GM12878 (cell line): ENCODE measurements at places on chromosomes 2 and 18. TPM values are rescaled to one million over a fixed set of nuclear protein-coding genes. Genes with fewer than 3 reads are reported as not detected.

The CSRNP3 gene
- polyA plus RNA-seq: 0.12 TPM in 1 of 2 replicates, not detected in the other

The MBP gene
- polyA plus RNA-seq: 42.2 and 43.9 TPM in 2 replicates

The IL36G gene
- polyA plus RNA-seq: not detected in 2 replicates

The SLC5A7 gene
- not detected in 2 replicates for polyA plus RNA-seq

The CNTNAP5 gene
- not detected in 2 replicates for polyA plus RNA-seq

The SCN2A gene
- not detected in 2 replicates for polyA plus RNA-seq

The REEP1 gene
- polyA plus RNA-seq: 0.16 and 0.30 TPM in 2 replicates

The TPO gene
- polyA plus RNA-seq: 0.07 TPM in 1 of 2 replicates, not detected in the other

The DNAJC5G gene
- not detected in 2 replicates for polyA plus RNA-seq

The FBXO15 gene
- polyA plus RNA-seq: not detected in 2 replicates

The OXER1 gene
- 4.5 and 8.6 TPM in 2 replicates for polyA plus RNA-seq

The KLHL41 gene
- 0.15 TPM in 1 of 2 replicates, not detected in the other for polyA plus RNA-seq

The ITPRIPL1 gene
- 9.9 and 11.2 TPM in 2 replicates for polyA plus RNA-seq

The MSTN gene
- not detected in 2 replicates for polyA plus RNA-seq

The TDRD15 gene
- polyA plus RNA-seq: not detected in 2 replicates

The LAMA1 gene
- polyA plus RNA-seq: not detected in 2 replicates

The MYCN gene
- polyA plus RNA-seq: not detected in 2 replicates

The GPAT2 gene
- 0.04 and 0.08 TPM in 2 replicates for polyA plus RNA-seq

The KYNU gene
- 31.3 and 35.3 TPM in 2 replicates for polyA plus RNA-seq

The TTN gene
- polyA plus RNA-seq: 3.8 and 4.0 TPM in 2 replicates

The DNAH7 gene
- 0.08 TPM in 1 of 2 replicates, not detected in the other for polyA plus RNA-seq

The ZNF804A gene
- polyA plus RNA-seq: 0.70 and 1.0 TPM in 2 replicates

The PLCL1 gene
- polyA plus RNA-seq: 0.08 and 0.11 TPM in 2 replicates

The EPB41L3 gene
- 0.15 and 0.25 TPM in 2 replicates for polyA plus RNA-seq

The WDR43 gene
- polyA plus RNA-seq: 69.6 and 75.6 TPM in 2 replicates
